ENCODE measurements at places on chromosomes 1 and 21. TPM values are rescaled to one million over a fixed set of nuclear protein-coding genes. Genes with fewer than 3 reads are reported as not detected.

GRCh38 chr1:221031458-221032203, 152.4 kb downstream of the HLX start:
- H3K27ac ChIP-seq: no peak overlapping the region
- H3K36me3 ChIP-seq: no peaks in the 10 kb centered on the region
- DNase-seq: no peak
- H3K4me3 ChIP-seq: no peak overlapping the region

DNA sequence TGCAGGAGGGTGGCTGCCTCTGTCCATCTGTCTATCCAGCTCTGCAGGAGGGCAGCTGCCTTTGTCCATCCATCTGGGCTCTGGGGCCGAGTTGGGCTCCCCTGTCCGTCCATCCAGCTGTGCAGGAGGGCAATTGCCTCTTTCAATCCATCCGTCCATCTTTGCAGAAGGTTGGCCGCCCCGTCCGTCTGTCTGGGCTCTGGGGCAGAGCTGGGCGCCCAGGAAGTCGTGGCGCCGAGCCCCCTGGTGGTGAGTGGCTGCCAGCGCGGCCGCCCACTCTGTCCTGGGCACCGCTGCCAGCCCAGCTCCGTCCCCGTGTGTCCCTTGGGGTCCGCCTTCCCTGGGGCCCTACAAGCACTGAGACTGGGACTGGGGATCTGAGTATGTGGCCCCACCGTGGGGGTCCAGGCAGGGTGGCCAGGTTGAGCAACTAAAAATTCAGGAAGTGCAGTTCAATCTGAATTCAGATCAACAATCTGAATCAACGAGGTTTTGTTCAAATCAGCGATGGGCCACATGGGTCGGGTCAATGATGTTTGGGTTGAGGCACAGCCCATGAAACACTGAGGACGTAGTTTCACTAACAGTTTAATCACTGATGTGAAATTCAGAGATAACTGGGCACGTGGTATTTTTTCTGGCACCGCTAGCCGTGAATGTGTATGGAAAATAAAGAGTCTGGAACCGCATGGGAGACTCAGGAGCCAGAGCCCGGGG, 99.1 kb upstream of the ACTRT2 start:
- H3K4me3 ChIP-seq: no peak overlapping the region
- no peak overlapping the region for H3K27ac ChIP-seq
- no peaks in the 10 kb centered on the region for H3K27me3 ChIP-seq
- no peak for DNase-seq

DNA sequence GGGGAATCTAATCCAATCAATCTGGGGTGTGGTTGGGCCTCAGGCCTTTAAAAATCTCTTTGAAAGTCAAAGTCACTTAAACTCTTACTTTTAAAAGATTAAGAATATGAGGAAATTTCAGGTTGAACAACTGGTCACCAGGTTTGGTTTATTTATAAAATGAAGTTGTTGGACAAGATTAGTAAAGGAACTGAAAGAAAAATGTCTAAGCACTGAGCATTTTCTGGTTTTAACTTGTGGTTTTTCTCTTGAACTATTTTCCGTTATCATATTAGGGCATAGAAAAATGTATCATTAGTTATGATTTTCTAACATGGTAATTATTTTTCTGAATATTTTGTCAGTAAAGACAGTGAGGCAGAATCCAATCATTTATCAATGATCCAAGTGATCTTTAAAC, 49.6 kb downstream of the RGS2 start:
- no peak overlapping the region for H3K4me3 ChIP-seq
- DNase-seq: no peak
- peaks cover 12% of the 10 kb centered on the region for H3K4me1 ChIP-seq
- no peaks in the 10 kb centered on the region for H3K36me3 ChIP-seq

GRCh38 chr1:151611288-151611790, 511 bp upstream of the SNX27 start:
- H3K4me1 ChIP-seq: peaks cover 60% of the 10 kb centered on the region
- peaks cover 5% of the 10 kb centered on the region for H3K36me3 ChIP-seq
- H3K4me3 ChIP-seq: peak overlapping the region; percentile 89
- peak; percentile 68 for DNase-seq
- peak overlapping the region; percentile 81 for H3K27ac ChIP-seq

GRCh38 chr1:43382027-43382779, 7.4 kb downstream of the MED8 start:
- peaks cover 56% of the 10 kb centered on the region for H3K36me3 ChIP-seq
- no peaks in the 10 kb centered on the region for H3K4me1 ChIP-seq
- no peaks in the 10 kb centered on the region for H3K27me3 ChIP-seq
- H3K27ac ChIP-seq: no peak overlapping the region

ARHGAP30 gene
- 0.58 TPM for total RNA-seq

Measured in MCF 10A (cell line).